ENCODE measurements at places on chromosomes 7 and 10.

GRCh38 chr10:85851325-85851724, 515.3 kb downstream of the GRID1 start:
- DNase-seq: no peak

DNA sequence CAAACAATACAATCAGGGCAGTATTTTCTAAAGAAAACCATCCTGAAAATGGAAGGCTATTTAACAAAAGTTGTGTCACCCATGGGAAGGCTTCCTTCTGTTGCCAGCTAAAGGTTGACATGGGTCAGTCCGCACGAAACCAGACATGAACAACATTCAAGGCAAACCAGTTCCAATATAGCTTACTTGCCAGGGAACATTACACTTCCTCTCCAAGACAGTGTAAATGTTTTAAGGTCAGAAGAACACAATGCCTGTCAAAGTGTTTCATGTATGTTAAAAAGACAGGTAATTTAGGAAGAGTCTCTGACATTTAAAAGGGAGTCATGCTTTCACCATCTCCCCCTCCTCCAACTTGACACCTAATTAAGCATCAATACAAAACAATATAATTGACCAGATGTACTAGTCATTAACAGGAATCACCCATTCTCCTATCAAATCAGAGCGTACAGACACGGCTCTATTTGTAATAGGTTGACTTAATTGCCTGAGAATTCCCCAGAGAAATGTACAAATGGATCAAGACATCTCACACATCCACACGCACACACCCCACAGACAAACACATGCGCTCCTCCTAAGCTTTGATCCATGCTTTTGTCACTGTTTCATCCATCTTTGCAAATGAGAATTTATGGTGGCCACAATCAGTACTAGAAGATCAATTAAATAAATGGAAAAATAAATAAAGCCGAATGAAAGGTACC, 69.5 kb downstream of the CACNA2D1 start:
- no peak for DNase-seq

GRCh38 chr10:32889631-32890212, 68.3 kb downstream of the ITGB1 start:
- no peak for DNase-seq

DNA sequence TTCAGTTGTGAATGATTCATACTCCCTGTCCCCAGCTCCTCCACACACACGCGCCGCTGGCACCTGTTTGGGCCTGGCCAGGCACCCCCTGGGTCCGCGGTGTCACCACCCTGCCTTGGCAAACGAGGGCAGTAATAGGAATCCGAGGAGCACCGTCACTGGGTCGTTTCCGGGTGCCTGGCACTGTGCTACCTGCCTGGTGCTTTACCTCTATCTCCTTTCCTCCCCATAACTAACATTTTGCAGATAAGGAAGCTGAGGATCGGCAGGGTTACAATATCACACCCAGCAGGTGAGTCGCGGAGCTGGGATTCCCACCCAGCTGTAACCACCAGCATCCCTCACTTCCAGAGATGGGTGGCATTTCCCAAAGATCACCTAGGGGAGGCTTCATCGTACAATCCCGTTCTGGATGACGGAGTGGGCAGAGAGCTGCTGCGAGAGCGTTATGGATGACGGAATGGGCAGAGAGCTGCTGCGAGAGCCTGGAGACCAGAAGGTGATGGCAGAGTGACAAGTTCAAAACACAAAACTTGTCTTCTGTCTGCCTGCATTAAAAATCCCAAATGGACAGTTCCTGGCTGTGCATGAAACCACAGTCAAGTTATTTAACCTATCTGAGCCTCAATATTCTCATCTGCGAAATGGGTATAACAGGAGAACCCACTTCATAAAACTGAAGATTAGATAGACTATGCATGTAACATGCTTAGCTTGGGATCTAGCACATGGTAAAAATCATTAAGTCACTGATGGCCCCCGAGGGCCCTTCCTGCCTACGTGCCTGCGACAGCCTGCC, 1.1 kb upstream of the HSPA12A start:
- no peak for DNase-seq

- DNase-seq: peak; percentile 21
Observed at GRCh38 chr7:3094701-3095445, 51.2 kb upstream of the CARD11 start.

DNA sequence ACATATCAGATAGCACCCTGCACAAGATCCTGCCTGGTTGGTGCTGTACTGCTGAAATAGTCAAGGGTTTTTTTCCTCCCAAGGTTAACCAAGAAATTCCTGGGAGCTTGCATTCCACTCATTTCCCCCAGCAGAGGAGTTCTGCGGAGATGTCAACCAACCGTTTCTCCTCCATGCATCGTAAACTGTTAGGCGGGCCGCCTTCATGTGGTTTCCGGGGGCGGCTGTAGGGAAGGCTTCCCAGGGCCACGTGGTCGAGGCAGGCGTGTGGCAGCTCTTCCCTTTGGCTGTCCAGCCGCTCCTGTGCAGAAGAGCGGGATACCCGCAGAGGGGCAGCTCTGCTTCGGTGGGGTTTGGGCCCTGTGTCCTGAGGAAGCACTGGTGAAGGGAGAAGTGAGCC, 113.7 kb downstream of the RGS10 start:
- DNase-seq: no peak

GRCh38 chr7:134845461-134845860, 66.0 kb downstream of the CALD1 start:
- DNase-seq: no peak

GRCh38 chr7:136293841-136294391, 316.8 kb upstream of the MTPN start:
- DNase-seq: no peak

DNA sequence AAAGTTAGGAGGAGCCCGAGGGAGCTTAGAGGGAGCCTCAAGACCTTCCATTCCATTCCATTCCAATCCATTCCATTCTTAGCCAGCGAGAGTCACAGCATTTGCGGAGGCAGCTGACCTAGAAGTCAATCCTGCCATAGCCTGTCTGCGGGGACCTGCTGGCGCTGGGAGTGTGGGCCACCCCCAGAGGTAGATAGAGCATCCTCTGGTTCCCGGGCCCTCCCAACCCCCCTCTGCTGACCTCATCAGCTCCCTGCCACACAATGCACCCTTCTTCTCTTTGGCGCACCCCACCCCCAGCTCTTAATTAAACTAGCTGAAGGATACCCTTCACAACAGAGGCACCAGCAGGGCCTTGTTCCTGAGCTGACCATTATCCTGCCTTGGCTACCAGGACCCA, 152.5 kb upstream of the ZMIZ1 start:
- no peak for DNase-seq

DNA sequence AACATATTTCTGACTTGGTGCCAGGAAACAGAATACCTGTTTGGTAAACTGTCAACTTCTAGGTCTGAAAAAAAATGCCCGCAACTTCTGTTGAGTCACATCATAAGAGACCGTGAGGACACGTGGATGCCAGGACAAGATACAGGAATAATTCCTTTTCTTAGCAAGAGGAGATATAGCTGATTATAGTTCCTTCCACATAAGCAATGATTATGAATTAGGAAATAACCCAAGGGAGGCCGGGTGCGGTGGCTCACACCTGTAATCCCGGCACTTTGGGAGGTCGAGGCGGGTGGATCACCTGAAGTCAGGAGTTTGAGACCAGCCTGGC, 75.2 kb downstream of the CDC123 start:
- DNase-seq: no peak

GRCh38 chr7:8841171-8841570, 407.8 kb downstream of the NXPH1 start:
- DNase-seq: no peak

DNA sequence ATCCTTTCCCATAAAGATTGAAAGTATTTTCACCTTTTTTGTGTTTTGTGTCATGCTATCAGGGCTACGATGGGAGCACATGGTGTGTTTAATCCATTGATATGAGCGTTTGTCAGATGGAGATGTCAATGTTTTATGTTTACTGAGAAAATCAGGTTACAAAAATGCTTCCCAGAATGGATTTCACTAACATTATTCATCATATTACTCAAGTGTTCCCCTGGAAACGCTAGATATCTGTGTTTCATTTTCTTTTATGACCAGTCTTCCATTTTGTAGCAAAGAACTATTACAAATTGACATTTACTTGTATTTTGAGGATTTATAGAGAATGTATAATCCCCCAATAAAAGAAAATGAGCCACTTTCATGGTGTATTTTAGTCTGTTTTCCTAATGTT, 293.5 kb upstream of the AKR1E2 start:
- DNase-seq: no peak

- DNase-seq: no peak
Observed at GRCh38 chr10:131755200-131755599, 145.6 kb upstream of the PPP2R2D start.

DNA sequence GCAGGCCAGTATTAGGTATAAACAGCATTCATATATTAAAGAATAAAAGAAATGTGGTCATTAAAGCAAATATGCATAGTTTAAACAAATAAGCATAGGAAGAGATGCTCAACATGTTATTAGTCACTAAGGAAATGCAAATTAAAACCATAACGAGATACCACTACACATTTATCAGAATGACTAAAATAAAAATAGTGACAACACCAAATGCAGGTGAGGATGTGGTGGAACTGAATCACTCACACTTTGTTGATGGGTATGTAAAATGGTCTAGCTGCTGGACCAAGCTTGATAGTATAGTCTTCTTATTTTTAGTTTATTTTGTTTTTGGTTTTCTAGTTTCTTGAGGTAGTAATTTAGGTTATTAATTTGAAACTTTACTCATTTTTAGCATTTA, 242.9 kb downstream of the HGF start:
- DNase-seq: no peak

GRCh38 chr10:17516376-17516775, 62.0 kb upstream of the ST8SIA6 start:
- no peak for DNase-seq

GRCh38 chr7:8155836-8156235, 106.1 kb downstream of the ICA1 start:
- no peak for DNase-seq

DNA sequence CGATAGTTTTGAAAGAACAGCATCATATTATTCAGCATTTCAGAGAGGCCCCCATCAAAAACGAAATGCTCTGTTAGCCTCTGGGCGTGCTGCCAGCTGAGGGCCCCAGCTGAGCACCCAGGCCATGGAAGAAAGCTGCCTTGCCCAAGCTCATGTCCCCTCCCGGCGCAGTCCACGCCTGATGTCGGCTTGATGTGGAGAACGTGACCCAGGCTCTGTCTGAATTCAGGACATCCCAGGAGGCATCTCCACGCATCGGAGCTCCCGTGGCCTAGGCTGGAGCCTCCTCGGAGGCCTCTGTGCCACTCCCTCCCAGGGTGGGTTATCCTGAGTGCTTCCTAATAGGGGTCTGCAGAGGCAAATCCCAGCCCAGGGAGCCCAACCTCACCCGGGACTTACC, 218.3 kb upstream of the AKR1E2 start:
- DNase-seq: no peak

- DNase-seq: no peak
Observed at GRCh38 chr7:13778967-13779366, 210.5 kb downstream of the ETV1 start.

- DNase-seq: no peak
Observed at GRCh38 chr10:132615341-132616169, 78.0 kb downstream of the INPP5A start.

GRCh38 chr10:30127120-30127541, 67.7 kb upstream of the JCAD start:
- no peak for DNase-seq

GRCh38 chr7:45703911-45704682, 129.9 kb downstream of the ADCY1 start:
- DNase-seq: no peak

GRCh38 chr7:73681031-73681430, 2.2 kb downstream of the DNAJC30 start:
- DNase-seq: no peak

- no peak for DNase-seq
Observed at GRCh38 chr10:53023411-53023810, 250.8 kb upstream of the MBL2 start.
